ENCODE measurements at places on chromosomes 6 and 20.

- DNase-seq = no peak
Measured at GRCh38 chr6:145497006-145497405, 238.3 kb downstream of the EPM2A start.

- DNase-seq = peak; percentile 78
Measured at GRCh38 chr6:145069966-145070365, 665.4 kb downstream of the EPM2A start.

DNA sequence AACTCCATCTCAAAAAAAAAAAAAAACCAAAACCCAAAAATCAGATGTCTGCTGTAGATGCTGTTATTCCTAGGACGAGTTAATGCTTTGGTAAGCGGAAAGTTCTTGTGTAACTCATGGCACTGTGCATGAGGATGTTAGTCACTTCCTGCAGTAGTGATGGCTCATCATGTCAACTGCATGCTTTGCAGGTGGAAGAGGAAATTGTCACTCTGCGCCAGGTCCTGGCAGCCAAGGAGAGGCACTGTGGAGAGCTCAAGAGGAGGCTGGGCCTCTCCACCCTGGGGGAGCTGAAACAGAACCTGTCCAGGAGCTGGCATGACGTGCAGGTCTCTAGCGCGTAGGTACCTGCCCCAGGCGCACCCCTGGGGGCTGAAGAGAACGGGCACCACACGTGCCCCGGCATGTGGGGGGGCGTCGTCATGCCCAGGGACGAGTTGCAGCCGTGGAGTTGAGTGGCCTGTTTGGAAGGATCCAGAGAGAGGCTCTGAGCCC, 8.5 kb downstream of the TPD52L2 start:
- DNase-seq = peak; percentile 97

- peak; percentile 44 for DNase-seq
Measured at GRCh38 chr20:36483209-36483918, 58.0 kb upstream of the MYL9 start.

DNA sequence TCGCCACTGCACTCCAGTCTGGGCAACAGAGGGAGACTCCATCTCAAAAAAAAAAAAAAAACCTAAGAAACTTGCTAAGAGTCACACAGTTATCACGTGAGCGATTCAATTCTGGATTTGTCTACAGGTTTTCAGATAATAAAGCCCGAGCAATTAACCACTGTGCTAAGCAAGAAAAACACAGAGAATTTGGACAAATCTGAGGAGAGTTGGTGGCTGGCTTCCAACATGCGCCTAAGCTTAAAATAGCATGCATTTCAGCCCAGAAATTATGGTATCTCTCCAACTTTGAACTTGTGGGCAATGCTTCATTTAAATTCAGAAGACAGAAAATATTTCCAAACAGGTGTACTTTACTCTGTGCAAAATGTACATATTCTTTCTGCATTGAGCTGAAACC, 232.9 kb downstream of the TSHZ2 start:
- no peak for DNase-seq

- DNase-seq = no peak
Measured at GRCh38 chr6:159395609-159396008, 226.4 kb downstream of the FNDC1 start.

DNA sequence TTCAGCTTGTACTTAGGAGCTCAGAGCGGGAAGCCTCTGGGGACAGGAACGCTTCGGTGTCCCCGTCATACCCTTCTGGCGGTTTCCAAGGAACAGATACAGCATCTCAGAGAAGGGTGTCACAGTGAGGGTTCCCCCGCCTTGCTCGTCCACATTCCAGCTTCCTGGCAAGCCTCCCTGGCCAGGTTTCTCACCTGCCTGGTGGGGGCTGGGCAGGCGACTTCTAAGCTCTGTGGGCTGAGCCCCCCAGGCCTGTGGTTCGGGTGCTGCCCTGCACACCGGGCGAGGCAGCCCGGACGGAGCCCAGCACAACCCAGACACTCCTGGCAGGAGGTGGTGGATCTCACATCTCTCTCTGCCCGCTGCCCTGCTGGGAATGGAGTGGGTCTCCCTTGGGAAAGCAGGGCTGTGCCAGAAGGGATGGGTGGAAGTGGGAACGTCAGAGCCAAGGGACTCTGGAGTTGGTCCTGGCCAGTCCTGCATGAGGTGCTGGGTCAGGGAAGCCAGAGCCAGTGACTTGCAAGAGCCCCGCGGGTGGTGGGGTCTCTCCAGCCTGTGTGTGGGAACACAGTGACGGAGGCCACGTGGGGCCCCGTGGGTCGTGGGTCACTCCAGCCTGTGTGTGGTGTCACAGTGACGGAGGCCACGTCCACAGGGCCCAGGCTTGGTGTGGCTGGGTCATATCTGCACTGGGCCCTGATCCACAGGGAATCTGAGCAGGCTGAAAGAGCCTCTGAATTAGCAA, 47.7 kb upstream of the SMOC2 start:
- DNase-seq = no peak

DNA sequence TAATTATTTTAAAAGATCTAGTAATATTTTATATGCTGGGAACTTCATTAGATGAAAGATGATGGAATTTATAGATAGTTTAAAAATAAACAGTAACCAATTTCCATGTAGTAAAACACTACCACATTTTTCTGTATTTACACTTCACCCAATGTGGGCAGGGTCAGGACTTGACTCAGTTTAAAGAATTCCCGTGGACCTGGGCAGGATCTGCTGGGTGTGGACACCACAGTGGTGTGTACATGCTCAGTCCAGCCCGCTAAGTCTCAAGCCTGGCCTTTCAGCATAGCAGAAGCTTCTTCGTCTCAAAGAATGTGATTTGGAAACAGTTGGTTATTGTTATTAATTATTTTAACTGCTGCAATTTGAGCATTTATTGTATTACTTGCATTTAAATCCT, 364.2 kb downstream of the SYNE1 start:
- peak; percentile 50 for DNase-seq

DNA sequence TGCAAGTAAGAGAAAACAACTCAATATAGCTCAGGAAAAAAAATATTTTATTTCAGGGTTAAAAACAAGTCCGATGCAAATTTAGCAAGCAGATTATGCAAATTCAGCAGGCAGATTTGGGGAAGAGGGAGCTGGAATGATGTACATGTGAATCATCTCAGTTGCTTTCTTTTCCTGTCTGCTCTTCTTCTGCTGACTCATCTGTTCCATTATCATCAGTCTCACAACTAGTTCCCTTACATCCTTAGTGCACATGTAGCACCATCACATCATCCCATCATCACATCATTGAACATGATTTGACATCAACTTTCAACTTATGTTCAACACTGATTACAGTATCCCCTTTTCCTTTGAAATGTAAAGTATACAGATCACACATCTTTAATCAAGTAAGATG, 11.5 kb upstream of the DEFB113 start:
- DNase-seq = peak; percentile 34

DNA sequence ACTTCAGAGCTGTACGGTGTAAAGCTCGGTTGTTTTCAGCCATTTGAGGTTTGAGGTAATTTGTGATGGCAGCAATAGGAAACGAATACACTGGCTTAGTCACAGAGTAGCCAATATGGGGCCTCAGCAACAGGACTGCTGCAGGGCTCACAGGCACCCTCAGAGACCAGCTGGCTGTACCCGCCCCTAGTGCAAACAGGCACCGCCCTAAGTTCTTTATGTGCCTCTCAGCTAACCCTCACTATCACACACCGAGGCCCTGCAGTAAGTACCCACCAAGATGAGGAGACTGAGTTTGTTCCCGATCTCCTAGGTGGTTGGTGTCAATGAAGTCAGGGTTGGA, 11.2 kb upstream of the SERPINB9 start:
- no peak for DNase-seq

- peak; percentile 68 for DNase-seq
Measured at GRCh38 chr20:41004531-41005360, 23.9 kb upstream of the TOP1 start.

GRCh38 chr20:760751-761417, 7.4 kb downstream of the SLC52A3 start:
- peak; percentile 43 for DNase-seq

- no peak for DNase-seq
Measured at GRCh38 chr6:101956961-101957360, 563.5 kb downstream of the GRIK2 start.

GRCh38 chr6:67680297-67680932, 954.7 kb upstream of the ADGRB3 start:
- DNase-seq = peak; percentile 17

DNA sequence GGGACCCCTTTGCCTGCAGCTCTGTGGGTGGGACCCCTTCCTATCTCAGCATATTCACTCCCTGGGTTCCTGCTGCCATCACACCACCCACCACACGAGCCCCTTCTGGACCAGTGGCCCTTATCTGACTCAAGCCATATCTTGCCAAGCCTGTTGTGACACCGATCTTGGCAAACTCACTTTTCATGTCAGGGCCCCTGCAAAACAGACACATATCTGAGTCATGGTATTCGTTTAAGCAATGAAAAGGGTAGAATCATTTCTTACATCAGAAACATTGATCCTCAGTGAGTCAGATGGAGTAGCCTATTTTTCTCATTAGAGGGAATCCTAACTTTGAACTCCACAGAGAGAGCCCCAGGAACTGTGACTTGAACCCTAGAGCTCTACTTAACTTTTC, 10.6 kb downstream of the RAET1E start:
- peak; percentile 87 for DNase-seq

DNA sequence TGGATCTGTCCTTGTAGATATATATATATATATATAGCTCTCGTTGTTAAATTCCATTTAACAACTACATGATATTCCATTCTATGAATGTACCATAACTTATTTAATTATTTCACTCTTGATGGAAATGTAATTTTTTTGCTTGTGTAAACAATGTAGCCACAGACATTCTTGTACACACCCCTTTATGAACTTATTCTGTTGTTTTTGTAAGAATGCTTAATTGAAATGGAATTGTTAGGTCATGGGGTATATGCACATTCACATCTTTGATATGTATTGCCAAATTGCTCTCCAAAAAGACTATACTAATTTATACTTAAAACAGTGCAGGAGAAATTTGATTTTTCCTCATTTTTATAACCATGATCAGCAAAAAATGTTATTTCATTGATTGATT, 67.2 kb downstream of the MAP3K4 start:
- DNase-seq = no peak

DNA sequence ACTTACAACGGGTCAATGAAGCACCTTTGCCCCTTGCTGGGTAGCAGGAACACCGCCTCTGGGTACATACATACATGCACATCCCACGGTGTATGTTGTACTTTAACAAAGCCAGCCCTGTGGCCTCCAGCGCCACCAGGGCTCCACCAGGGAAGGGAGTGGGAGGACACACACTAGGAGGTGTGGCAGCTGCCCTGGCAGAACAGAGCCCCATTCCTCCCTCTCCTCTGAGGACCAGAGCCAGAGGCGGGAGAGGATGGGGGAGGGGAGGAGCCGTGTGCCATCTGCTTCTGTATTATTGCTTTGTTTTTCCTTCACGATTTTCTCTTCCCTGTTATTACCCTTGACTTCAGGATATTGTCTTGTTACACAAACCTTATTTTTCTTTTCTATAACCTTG, 105.8 kb upstream of the TRAF3IP2 start:
- no peak for DNase-seq

DNA sequence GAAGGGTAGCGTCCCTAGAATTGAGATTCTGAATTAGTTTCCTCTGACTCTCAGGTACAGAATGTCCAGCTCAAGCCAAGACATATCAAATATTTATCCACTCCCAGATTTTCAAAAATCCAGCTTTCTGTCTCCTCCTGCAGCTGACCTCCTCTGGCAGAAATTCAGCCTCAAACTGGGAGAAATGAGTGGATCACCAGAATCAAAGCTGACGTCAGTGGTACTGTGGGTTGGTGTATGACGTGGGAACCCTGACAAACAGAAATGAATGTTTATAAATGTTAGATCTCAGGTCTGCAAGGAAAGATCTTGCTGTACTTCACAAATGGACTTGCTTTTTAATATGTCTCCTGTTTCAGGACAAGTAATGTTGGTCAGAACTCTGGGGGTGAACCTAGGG, 595.0 kb downstream of the PTPRT start:
- DNase-seq = no peak

GRCh38 chr20:1307171-1307570, 21.8 kb downstream of the SDCBP2 start:
- no peak for DNase-seq

GRCh38 chr6:62446647-62447316, 160.8 kb upstream of the KHDRBS2 start:
- no peak for DNase-seq

DNA sequence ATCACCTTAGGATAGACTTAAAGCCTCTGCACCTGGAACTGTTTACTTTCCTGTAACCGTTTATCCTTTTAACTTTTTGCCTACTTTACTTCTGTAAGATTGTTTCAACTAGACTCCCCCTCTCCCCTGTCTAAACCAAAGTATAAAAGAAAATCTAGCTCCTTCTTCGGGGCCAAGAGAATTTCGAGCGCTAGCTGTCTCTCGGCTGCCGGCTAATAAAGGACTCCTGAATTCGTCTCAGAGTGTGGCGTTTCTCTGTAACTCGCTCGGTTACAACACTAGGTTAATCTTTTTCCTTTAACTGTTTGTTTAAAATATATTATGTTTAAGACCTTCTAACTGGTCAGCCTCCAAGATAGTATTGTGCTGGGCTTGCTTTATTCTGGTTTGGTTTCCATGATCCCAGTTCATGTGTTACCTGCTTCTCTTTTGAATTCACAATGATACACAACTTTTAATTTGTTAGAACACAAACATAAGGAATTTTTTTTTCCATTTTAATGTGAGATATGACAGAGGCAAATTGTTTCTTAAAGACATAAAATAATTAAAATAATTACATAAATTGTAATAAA, 8.7 kb upstream of the NQO2 start:
- no peak for DNase-seq

DNA sequence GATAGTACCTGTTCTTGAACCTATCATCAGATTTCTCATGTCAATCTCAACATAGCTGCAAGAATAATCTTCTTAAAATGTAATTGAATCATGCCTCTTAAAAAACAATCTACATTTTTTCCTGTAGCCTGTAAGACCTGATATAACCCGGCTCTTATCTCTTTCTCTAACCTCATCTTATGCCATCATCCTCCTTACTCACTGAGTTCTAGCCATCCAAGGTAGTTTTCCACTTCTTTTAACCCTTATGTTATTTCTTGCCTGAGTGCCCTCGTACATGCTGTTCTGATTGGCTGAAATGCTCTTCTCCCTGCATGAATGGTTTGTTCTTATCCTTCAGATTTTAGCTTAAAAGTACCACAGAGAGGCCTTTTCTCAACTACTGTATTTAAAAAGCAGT, 16.4 kb downstream of the SLC17A5 start:
- no peak for DNase-seq

Data from ELR (cell line).